ENCODE measurements at places on chromosomes 16 and 17.

- DNase-seq, result no peak
These were observed 2.2 kb downstream of the UBE2Z start for GRCh38 chr17:48910370-48910769.

- DNase-seq, result no peak
These were observed at the start of gene IGF2BP1 for GRCh38 chr17:48997103-48997826. Gene IGF2BP1, plus strand, starts transcription at chr17:48997385. Its CDS starts 361 bp downstream, at chr17:48997746.

DNA sequence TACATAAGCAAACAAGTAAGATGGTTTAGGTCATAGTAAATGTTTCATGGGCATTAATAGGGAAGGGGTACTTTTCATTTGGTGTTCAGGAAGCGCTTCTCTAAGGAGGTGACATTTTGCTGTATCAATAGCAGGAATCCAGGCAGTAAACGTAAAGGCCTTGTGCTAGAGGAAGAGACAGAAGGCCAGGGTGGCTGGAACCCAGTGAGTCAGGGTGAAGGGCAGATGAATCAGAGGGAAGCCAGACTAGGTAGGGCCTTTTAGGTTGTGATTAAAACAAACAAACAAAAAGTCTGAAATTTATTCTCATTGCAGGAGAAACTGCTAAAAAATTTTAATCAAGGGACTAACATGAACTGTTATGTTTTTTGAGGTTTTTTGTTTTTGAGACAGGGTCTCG is 6.5 kb downstream of the BMERB1 start:
- no peak for DNase-seq

GRCh38 chr17:73419881-73420280 is 108.1 kb upstream of the CDC42EP4 start:
- no peak for DNase-seq
